Forelimb muscle (tissue), 1 donor: ENCODE measurements at places on chromosomes 2 and 18. TPM values are rescaled to one million over a fixed set of nuclear protein-coding genes. Genes with fewer than 3 reads are reported as not detected.

RIT2 gene
- not detected for polyA plus RNA-seq

L3MBTL4 gene
- 1.4 TPM for polyA plus RNA-seq

NYAP2 gene
- polyA plus RNA-seq, result 0.34 TPM

HMSD gene
- polyA plus RNA-seq, result not detected
